ENCODE measurements at places on chromosomes 2 and 18. TPM values are rescaled to one million over a fixed set of nuclear protein-coding genes. Genes with fewer than 3 reads are reported as not detected.

DNA sequence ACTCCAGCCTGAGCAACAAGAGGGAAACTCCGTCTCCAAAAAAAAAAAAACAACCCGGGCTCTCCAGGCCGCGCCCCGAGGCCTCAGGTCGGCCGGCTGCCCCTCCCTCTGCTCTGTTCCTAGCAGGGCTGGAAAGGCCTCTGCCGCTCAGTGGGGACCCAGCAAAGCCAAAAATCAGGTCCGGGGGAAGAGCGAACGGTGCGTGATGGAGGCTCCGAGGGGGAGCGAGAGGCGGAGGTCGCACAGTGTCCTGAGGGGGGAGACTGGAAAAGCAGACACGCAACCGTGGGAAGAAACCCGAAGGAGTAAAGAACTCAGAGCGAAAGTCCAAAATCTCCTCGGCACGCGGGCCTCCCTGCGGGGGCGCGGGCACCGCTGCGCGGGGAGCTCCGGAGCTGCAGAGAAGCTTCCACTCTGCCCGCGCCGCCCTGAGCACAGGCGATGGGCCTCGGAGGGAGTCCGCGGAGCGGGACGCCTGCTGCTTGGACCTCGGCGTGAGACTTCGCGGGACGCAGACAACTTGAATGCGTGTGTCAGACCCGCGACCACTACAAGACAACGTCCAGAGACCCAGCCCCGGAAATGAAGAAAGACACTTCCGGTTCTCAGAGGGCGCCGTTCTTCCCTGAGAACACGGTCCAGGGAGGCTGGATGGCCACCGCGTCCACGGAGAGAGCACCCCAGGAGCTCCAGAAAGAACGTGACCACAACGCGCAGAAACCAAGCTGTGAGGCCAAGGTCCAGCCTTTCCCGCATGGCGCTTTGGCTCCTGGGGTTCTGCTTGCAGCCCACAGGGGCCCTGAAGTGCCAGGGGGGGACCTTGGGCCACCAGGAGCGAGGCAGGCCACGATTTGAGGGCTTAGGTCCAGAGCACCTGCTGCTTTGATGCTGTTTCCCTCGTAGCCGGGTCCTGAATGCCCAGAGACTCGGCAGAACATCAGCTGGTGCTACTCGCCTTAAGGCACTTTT, 219.8 kb downstream of the DPP10 start:
- peaks cover 8% of the 10 kb centered on the region for H3K4me1 ChIP-seq
- no peaks in the 10 kb centered on the region for H3K36me3 ChIP-seq
- H3K27ac ChIP-seq, result no peak overlapping the region
- no peak for DNase-seq
- H3K27me3 ChIP-seq, result no peaks in the 10 kb centered on the region
- H3K4me3 ChIP-seq, result peak overlapping the region; percentile 58

DNA sequence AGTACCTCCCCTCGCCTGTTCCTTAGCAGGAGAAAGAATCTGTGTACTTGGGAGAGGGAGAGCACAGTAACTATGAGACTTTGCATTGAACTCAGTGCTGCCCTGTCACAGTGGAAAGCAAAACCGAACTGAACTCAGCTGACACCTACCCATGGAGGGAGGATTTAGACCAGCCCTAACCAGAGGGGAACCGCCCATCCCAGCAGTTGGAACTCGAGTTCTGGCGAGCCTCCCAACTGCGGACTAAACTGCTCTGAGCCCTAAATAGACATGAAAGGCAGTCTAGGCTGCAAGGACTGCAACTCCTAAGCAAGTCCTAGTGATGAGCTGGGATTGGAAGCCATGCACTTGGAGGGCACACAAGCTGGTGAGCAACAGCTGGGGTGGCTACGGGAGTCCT, 110.4 kb downstream of the GRB14 start:
- no peaks in the 10 kb centered on the region for H3K4me1 ChIP-seq
- no peaks in the 10 kb centered on the region for H3K27me3 ChIP-seq
- H3K36me3 ChIP-seq, result no peaks in the 10 kb centered on the region

GRCh38 chr2:33433279-33434235, 42.9 kb upstream of the RASGRP3 start:
- H3K36me3 ChIP-seq, result no peaks in the 10 kb centered on the region
- DNase-seq, result no peak
- H3K4me1 ChIP-seq, result no peaks in the 10 kb centered on the region
- H3K27me3 ChIP-seq, result no peaks in the 10 kb centered on the region

DNA sequence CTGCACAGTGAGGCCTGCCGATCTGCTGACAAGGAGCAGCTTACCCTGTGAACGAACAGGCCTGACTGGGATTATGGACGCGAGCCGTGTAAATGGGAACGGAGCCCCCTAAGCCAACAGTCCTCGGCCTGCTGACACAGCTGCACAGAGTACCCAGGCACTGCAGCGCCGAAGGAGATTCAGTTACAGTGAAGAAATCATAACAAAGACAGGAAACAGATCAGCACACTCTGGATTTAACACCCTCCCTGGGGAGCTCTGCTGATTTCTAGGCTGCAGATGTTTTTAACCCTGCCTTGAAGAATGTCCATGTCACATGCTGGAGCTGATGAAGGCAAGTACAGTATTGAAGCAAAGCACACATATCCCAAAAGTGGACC, 43.4 kb downstream of the COLEC12 start:
- peak; percentile 73 for DNase-seq
- H3K27me3 ChIP-seq, result no peaks in the 10 kb centered on the region
- no peaks in the 10 kb centered on the region for H3K36me3 ChIP-seq
- peak overlapping the region; percentile 49 for H3K27ac ChIP-seq

REV1 gene
- 22.3 TPM for total RNA-seq
